ENCODE measurements at places on chromosomes 3 and 15. TPM values are rescaled to one million over a fixed set of nuclear protein-coding genes. Genes with fewer than 3 reads are reported as not detected.
A peak's percentile ranks its signal among the peaks of the same experiment; 100 is the strongest.

Gene OIP5
- total RNA-seq, result not detected

Gene CDCP1
- total RNA-seq, result 0.48 TPM

GRCh38 chr3:123759871-123760270, 124.3 kb downstream of the MYLK start:
- DNase-seq, result no peak

GRCh38 chr15:25055356-25056068, 100.7 kb downstream of the SNRPN start:
- DNase-seq, result peak; percentile 40
